ENCODE measurements at places on chromosomes 11 and 22.

DNA sequence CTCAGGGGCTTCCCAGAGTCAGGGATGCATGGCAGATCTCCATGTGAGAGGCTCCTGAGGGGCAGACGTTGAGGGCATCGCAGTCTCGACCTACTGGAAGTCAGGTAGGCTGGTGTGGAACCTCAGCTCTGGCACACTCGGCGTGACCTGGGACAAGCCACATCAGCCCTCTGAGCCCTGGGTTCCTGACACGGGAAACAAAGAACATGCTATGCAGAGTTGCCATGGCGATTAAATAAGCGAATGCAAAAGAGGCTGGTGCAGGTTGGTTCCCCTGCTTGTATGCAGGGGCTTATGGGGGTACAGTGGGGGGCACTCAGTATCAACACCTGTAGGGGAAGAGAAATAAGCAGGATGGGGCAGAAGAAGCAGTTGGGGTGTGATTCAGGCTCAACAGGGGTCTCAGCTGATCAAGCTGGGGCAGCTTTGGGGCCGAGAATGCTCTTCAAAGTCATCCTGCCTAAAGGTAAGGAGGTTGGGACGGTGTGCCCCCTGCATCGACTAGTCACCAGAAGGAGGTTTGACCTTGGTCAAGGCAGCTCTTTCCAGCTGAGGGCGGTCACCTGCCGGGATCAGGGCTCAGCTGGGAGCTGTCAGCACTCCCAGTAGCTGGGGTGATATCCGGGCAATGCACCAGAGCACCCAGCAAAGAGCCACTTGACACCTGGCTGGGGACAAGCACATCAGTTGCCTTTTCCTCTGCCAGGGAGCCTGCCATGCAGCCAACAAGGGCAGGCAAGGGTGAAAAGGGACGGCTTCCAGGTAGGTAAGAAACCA, 442.7 kb downstream of the MIAT start:
- DNase-seq: no peak

DNA sequence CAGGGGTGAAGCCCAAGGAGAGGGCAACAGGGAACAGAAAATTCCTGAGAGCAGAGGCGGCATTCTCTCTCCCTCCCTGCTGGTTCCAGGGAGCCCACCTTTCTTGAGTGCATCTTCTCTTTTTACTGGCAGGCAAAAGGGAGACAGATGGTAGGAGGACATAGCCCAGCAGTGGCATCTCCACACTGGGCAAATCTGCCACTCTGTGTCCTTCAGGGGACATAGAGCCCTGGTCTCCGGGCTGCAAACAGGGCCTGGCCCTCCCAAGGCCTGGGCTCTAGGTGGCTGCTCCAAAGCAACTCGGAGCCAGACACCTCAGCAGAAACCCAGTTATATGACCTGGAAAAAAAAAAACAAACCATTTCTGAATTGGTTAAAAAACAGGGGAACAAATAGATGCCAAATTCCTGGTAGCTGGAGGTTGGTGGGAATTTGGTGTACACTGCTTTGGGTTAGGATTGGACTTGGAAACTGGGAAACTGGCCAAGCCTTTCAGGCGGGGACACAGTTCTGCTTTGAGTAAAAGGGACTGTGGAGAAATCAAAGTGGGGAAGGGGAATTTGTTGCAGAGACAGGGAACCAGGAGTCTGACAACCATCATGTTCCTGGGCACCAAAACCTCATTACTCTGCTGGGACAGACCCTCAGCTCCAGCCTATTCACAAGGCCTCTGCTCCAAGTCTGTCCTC, 23.6 kb upstream of the DKK3 start:
- DNase-seq: no peak

GRCh38 chr11:88779577-88779976, 286.2 kb downstream of the GRM5 start:
- DNase-seq: no peak

DNA sequence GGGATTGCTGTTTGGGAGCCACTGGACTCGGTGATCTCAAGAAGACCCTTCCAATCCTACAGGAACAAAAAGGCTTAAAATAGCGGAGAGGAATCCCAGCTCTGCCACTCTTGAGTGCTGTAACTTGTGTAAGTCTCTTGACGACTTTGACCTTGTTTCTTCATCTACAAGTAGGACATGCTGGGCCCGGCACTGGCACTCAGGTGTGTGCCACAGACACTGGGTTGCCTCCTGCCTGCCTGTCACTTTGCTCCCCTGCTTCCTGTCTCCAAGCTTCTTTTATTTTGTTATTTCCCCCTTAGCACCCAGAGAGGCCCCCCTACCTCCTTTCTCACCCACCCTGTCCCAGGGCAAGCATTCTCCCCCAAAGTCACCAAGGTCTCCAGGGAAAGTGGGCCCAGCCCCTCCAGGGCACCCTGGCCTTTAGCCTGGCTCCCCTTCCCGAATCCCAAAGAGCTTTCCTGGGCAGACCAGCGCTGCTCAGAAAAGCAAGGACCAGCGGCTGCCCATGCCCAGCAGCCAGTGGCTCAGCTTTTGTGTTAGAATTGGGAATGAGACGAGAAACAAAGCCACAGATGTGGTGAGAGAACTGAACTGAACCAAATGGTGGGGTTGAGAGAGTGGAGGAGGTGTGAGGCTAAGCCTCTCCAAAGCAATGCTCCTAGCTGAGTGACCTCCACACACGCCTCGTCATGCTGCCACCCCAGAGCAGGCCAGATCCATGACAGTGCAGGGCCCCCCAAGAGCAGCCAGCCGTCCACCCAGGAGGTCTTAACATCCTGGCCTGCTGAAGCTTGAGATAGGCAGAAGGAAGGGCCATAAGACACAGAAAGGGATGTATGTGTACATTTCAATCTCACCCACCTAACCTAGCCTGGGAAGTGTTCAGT, 4.5 kb downstream of the TRIM29 start:
- DNase-seq: no peak

DNA sequence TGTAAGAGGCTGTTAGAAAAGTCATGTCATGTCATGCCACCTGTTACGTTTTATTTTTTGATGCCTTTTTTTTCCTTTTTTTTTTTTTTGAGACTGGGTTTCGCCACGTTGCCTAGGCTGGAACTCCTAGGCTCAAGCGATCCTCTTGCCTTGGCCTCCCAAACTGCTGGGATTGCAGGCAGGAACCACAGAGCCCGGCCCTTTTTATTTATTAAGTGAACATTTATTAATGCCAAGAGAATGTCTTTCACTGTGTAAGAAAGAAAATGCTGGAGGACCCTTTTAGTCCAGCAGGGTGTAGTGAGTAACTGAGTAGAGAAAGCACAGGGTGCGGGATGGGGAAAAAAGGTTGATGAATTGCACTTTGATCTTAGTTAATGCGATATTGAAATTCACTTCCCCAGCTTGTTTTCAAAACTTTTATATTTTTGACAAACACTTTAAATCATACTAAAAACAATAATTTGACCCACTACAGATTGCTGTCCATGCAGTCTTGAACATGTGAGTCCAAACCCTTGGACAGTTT, 2.3 kb upstream of the XBP1 start:
- DNase-seq: no peak

DNA sequence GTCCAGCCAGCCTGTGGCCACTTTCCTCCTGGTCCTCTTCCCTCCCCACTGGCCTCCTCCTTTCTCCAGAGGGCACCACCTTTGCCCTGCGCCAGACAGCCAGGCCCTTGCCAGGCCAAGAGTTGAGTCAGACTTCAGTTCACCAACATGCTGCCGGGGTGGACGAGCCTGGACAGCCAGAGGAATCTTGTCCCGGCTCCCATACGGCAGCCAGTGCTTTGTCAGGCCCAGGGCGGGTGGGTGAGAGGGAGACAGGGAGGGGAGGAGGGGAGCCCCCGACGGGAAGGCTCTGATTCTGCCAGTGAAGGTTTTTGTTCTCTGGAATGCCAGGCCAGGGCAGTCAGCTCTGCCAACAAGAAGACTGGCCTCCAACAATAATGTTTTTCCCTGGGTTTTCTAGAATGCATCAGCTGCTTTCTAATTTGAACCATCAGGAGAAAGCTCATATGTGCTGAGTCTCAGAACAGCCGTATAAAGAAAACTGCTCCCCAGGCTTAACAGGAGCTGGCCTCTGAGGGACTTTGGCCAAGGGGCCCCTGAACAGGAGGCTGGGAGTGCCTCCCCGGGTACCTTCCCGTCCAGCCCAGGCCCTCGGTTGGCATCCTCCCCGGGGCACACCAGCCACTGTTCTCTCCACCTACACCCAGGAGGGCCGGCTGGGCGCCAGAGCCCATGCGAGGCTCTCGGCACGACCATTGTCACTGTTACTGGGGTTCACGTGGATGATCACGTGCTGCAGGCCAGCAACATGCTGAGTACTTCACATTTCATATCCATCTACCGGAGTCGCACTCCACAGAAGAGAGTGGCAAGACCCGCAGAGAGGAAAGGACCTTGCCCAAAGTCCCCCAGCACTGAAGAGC, 28.6 kb downstream of the LIF start:
- DNase-seq: no peak

All from right forelimb (tissue), 1 donor.